AG09319 (cell line): ENCODE measurements at places on chromosomes 2 and 18.

DNA sequence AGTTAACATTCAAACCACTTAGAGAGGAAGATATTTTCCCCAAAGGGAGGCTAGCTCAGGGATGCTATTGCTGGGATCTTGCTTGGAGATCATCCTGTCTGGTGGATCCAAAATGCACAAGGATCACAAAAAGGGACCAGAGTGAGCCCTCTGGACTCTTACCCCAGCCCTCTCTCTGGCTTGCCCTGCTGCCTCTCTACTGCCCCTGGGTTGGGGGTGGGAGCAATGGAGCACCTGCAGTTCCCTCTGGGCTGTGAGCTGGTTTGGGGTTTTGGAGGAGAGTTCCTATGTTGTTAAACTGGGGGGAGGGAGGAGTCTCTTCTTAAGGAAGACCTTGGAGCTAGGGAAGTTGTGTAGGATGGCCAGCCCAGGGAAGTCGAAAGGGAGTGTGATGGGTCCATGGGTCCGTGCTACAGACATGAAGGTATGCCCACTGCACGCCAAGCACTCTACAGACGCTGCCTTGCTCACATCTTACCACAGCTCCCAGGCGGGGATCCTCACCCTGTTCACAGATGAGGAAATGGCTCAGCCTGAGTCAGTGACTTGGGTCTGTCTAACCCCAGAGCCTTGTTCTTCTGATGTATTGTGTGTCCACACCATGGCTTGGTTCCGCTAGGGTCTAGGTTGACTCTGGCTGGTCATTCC, 3.8 kb downstream of the LBH start:
- DNase-seq, result no peak

GRCh38 chr2:15939556-15939853, 845 bp upstream of the MYCN start:
- no peak for DNase-seq

GRCh38 chr2:193668557-193669323, 1474.0 kb upstream of the TMEFF2 start:
- DNase-seq, result no peak

- no peak for DNase-seq
These were observed 169.1 kb downstream of the DCDC2C start for GRCh38 chr2:3872451-3872850.

- peak; percentile 43 for DNase-seq
These were observed 37.5 kb upstream of the SEMA4C start for GRCh38 chr2:96907115-96908041.

GRCh38 chr2:41736586-41736985, 311.2 kb upstream of the PKDCC start:
- no peak for DNase-seq

DNA sequence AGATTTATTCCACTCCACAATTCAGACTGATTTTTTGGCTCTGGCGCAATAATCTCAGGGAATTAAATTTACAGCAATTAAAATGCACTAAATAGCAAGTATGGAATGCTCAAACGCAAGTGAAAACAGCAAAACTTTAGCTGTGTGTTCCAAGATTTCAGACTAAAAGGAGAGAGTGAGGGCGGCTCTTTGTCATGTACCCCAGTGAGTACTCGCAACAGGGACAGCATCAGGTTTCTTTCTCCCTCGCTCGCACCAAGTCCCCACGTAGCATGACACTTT, 1.1 kb downstream of the ROCK2 start:
- no peak for DNase-seq

GRCh38 chr2:9025746-9026145, 22.3 kb upstream of the MBOAT2 start:
- DNase-seq, result no peak
